ENCODE measurements at places on chromosomes 11 and 22. TPM values are rescaled to one million over a fixed set of nuclear protein-coding genes. Genes with fewer than 3 reads are reported as not detected.

Gene KRTAP5-2
- polyA plus RNA-seq, result not detected

Gene SMC1B
- polyA plus RNA-seq, result 0.49 TPM

Gene TSPAN18
- 3.3 TPM for polyA plus RNA-seq

Gene OR52I2
- polyA plus RNA-seq, result not detected

Gene C22orf31
- 0.36 TPM for polyA plus RNA-seq

Gene CDC42EP2
- 8.3 TPM for polyA plus RNA-seq

Gene CLMP
- polyA plus RNA-seq, result 17.6 TPM

Gene ANO5
- polyA plus RNA-seq, result 0.48 TPM

Gene ZNRF3
- polyA plus RNA-seq, result 10.9 TPM
